ENCODE measurements at places on chromosomes 3 and 15.
A peak's percentile ranks its signal among the peaks of the same experiment; 100 is the strongest.

DNA sequence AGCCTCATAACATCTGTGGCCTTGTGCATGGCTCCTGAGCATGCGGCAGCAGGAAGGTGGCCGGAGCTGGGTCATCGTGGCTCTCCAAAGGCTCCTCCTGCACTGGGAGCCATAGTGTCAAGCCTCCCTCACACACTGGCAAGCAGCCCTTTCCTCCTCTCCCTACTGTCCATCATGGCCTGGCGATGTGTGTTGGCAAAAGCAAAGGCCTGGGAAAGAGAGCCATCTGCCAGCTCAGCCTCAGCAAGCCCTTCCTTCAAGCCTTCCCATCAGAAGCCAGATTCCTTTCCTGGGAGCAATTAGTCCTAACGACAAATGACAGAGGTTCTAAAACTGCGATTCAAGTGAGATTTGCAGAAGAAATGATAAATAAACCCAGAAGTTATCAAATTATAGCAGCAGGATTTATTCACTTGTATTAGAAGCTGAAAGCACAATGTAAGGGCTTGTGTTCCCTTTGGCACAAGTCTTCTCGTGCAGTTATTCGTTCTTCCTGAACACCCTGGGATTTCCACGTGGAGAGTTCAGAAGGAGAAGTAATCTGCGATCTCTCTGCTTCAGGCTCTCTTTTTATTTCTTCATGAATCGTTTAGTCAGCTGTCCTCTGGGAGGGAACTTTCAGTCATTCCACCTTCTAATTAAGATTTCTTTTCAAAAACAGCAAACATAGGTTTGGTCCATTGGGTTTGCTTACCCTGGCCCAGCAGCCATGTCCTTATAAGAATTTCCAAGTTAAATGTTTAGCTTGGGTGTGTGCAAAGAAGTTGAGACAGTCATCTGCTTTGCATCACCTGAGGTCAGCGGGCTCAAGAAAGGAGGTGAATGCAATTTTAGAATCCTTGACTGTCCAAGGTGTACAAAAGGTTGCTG lies 110.3 kb upstream of the TMC3 start:
- no peak for DNase-seq

DNA sequence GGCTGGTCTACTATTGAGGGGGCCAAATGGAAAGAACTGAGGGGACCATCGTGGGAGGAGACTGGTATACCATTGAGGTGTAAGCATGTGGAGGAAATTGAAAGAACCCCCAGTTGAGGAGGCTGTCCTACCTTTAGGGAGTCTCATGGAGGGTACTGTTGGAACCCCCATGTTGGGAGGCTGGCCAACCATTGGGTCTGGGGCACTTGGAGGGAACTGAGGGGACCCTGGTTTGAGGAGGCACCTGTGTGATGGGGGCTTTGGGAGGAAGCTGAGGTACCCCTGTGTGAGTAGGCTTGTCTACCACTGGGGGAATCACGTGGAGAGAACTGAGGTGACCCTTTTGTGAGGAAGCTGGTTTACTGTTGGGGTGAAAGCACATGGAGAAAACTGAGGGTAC lies 157.5 kb downstream of the FBLN2 start:
- DNase-seq: no peak

- DNase-seq: no peak
Observed at GRCh38 chr3:88263417-88264100, 113.8 kb downstream of the C3orf38 start.

DNA sequence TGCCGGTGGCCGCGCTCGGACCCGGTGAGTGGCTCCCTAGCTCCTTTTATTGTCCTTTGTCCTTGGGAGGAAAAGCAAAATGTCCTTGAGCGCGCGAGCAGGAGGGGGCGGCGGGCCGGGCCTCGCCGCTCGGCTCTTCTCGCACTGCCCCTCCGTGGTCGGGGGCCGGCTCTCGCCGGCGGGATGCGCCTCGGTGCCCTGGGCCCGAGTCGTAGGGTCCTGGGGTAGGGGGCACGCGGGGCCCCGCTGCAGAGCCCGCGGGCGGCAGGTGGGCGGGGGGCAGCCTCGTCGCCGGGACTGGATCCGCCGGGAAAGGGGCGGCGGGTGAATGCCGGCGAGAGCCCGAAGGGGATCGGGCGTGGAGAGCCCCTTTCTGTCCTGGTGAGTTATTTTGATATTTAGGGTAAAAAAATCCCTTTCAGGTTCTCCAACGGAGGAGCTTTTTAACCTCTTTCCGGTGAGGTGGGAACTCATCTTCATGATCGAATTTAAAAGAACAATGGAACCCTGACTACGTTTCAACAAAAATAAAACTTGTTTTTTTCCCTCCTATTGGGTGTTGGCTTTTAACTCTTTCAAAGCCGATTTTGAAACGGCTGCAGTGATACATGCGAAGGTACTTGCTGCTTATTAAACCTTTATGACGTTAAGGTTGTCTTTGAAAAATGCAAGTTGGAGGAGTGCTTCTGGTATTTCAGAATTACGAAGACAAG lies 16.8 kb upstream of the CHD2 start:
- DNase-seq: peak; percentile 85

- DNase-seq: peak; percentile 63
Observed at GRCh38 chr3:157119369-157119951, 40.5 kb downstream of the CCNL1 start.

GRCh38 chr15:94081829-94082228 lies 149.5 kb upstream of the MCTP2 start:
- DNase-seq: no peak

- no peak for DNase-seq
Observed at GRCh38 chr3:116302087-116302747, 143.1 kb downstream of the LSAMP start.

- no peak for DNase-seq
Observed at GRCh38 chr3:14570089-14570488, 29.9 kb upstream of the GRIP2 start.

DNA sequence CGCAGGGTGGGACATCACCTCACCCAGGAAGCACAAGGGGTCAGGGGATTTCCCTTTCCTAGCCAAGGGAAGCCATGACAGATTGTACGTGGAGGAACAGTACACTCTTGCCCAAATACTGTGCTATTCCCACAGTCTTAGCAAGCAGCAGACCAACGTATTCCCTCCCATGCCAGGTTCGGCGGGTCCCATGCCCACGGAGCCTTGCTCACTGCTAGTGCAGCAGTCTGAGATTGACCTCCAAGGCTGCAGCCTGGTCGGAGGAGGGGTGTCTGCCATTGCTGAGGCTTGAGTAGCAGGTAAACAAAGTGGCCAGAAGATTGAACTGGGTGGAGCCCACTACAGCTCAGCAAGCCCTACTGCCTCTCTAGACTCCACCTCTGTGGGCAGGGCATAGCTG lies 39.0 kb downstream of the ALDH1A2 start:
- DNase-seq: no peak

- no peak for DNase-seq
Observed at GRCh38 chr15:88003541-88004327, 252.8 kb downstream of the NTRK3 start.
